ENCODE measurements at places on chromosomes 5 and 9. TPM values are rescaled to one million over a fixed set of nuclear protein-coding genes. Genes with fewer than 3 reads are reported as not detected.

Gene PALM2AKAP2
- total RNA-seq, result 0.22 TPM

Gene COL5A1
- total RNA-seq, result 109 TPM

Gene HTR1A
- total RNA-seq, result not detected

Gene KIF12
- total RNA-seq, result 0.22 TPM

Gene SLC36A3
- total RNA-seq, result not detected

Gene MOB3B
- total RNA-seq, result under 0.01 TPM

Measured in thoracic aorta endothelial cell (primary cell).